ENCODE measurements at places on chromosomes 16 and 17.

- no peak for DNase-seq
Observed at GRCh38 chr17:64689106-64689505, 27.0 kb upstream of the SMURF2 start.

GRCh38 chr16:78562111-78562510 is 462.7 kb downstream of the WWOX start:
- DNase-seq: no peak

DNA sequence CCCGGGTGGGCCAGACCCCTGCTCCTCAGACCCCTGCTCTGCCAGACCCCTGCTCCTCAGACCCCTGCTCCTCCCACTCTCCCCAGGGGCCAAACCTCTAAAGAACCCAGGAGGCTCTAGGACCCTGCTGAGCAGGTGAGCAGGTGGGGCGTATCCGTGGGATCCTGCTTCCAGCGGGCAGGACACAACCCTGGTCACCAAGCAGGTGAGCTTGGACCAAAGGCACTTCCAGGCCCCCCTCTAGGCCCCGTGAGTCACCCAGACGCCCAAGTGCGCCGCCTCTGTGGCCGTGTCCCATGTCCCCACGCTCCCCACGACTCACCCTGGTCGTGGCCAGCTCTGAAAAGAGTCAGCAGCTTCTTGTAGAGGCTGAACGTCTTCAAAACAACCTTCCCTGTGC is 5.0 kb downstream of the CYBC1 start:
- DNase-seq: no peak

DNA sequence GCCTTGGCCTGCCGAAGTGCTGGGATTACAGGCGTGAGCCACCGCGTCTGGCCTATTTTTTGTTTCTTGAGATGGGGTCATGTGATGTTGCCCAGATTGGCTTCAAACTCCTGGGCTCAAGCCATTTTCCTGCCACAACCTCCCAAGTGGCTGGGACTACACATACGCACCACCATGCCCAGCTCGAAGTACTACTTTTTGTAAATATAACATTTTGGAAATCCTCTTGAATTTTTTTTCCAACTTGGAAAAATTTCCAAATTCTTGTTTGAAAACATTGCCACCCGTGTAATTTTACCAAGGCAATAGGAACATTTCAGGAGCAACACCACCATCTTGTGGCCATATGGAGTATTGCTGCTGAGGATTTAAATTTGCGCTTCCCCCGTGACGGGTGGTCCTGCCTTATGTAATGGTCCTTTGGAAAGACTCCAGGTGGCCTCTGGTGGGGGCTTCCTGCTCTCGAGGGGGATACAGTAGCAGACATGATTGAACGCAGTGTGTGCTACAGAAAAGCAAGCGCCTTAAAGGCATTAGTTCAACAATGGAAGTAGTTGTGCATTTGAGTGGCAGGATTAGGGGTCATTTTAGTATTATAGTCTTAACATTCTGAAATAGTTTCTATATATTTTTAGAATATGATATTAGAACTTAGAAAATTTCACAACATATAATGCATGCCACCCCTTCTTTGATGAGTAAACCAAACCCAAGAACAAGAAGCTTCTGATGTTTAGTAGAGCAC is 8.0 kb downstream of the FLYWCH1 start:
- no peak for DNase-seq

DNA sequence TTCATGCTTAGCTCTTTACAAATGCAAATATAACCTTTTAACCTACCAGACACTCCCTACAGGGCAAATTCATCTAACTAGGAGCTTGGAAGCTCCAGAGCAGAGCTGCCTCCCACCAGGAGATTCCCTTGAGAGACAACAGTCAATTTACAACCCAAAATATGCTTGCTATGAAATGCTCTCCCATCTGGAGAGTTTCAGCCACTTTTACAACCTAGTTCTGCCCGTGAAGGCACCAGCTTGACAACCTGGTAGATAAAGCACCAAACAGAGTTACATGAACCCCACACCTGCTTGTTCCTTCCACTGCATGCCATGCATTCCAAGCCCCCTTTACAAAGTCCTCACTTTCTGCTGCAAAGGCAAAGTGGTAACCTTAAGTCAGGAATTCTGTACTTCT is 215.3 kb upstream of the KIF2B start:
- DNase-seq: no peak

- DNase-seq: no peak
Observed at GRCh38 chr16:46862555-46863447, 21.4 kb upstream of the GPT2 start.

DNA sequence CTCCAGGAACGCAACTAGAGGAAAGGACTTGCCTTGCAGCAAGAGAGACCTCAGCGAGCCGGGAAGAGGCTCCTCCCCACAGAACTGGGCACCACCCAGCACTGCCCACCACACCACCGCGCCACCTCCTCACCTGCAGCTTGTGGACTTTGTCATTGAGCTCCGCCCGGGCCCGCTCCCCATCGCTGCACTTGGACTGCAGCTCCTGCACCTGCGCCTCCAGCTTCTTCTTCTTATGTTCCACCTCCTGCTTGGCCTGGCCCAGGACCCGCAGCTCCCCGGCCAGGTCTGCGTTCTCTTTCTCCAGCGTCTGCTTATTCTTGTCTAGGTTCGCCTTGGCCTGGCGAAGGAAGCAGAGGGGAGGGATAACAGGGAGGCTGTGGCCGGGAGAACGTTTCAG is 76.7 kb downstream of the NDE1 start:
- no peak for DNase-seq

GRCh38 chr17:32564325-32564724 is 77.5 kb downstream of the CDK5R1 start:
- no peak for DNase-seq

DNA sequence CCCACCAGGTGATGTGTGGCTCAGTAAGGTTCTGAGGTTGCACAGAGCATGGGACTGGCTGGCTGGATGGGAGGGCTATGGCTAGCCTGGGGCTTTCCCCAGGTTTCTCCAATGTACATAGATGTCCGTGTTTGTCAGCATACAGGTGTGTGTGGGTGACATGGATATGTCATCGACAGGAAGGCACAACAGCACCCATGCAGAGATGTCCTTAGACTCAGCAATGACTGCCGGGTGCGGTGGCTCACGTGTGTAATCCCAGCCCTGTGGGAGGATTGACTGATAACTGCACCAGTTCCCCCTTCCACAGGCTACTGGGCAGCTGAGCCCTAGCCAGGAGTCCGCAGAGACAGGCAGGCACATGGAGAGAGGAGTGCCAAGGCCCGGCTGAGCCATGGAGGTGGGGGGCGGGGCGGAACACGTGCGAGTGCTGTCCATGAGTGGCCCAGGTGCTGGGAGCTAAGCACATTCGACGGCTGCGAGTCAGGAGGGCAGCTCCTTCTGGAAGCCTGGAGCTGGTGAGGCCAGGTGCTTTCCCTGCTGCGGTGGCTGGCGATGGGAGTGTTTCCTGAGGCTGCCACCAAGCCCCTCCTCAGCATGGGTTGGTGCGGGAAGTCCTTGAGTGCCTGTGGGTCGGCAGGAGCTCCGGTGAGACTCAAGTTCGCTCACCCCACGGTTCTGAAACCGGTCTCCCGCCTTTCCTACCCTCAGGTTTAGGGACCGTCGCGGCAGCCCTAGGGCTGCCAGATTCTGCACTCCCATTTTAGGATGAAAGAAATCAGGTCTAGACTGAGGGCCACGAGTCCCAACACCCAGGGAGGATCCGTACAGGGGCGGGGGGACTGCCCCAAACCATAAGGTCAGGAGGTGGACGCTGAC is 858 bp upstream of the ASPSCR1 start:
- peak; percentile 31 for DNase-seq

GRCh38 chr17:11353601-11354000 is 112.6 kb downstream of the SHISA6 start:
- DNase-seq: no peak

- DNase-seq: no peak
Observed at GRCh38 chr16:50627419-50627818, 53.7 kb downstream of the SNX20 start.

DNA sequence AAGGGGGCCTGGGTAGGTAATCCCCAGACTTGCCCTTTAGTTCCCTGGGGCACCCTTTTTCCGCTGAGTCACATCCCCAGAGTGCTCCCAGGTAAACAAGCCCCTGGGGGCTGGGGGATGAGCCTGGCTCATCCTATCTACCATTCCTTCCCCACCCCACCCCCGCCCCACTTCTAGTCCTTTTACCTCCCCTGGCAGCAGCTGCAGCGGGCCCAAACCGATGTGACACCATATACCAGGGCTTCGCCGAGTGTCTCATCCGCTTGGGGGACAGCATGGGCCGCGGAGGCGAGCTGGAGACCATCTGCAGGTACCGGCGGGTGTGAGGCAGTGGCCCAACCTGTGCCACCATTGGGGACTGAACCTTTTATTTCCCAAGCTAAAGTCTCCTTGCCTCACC is 860 bp downstream of the NRN1L start:
- DNase-seq: no peak

- DNase-seq: no peak
Observed at GRCh38 chr17:6392609-6393350, 42.1 kb downstream of the AIPL1 start.

- no peak for DNase-seq
Observed at GRCh38 chr17:60630352-60630751, 30.4 kb downstream of the PPM1D start.

DNA sequence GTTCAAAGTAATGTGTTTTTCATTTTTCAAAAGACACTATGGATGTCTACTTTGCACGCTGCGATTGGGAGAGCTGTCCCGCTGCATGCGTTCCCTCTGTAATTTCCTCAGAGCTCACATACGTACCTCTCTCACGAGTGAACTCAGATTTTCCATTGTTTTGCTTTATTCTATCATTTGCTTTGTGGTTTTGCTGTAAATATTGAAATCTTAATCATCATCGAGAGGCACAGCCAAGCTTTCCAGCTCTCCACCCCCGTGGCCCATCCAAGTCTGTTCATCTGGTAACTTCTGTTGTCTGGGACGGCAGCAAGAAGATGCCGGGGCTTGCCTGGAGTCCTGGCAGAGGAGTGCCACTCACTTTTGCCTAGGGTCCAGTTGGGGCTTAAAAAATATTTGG is 21.1 kb downstream of the TMC6 start:
- DNase-seq: no peak

DNA sequence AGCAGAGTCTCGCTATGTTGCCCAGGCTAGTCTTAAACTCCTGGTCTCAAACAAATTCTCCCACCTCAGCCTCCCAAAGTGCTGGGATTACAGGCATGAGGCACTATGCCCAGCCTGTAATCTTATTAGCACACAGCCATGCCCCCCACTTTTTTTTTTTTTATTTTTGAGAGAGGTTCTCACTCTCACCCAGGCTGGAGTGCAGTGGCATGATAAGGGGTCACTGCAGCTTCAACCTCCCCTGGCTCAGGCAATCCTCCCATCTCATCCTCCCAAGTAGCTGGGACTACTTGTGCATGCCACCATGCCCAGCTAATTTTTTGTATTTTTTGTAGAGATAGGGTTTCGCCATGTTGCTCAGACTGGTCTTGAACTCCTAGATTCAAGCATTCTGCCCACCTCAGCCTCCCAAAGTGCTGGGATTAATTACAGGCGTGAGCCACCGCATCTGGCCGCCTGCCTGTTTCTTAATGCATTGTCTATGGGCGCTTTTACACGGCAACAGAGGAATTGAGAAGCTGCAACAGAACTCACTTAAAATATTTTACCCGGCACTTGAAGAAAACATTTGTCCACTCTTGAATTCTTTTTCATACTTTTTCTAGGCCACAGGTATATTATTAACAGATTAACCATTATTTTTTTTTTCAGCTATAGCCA is 8.8 kb upstream of the CEP20 start:
- no peak for DNase-seq

GRCh38 chr17:49218941-49219913 is 8.7 kb downstream of the ABI3 start:
- no peak for DNase-seq

DNA sequence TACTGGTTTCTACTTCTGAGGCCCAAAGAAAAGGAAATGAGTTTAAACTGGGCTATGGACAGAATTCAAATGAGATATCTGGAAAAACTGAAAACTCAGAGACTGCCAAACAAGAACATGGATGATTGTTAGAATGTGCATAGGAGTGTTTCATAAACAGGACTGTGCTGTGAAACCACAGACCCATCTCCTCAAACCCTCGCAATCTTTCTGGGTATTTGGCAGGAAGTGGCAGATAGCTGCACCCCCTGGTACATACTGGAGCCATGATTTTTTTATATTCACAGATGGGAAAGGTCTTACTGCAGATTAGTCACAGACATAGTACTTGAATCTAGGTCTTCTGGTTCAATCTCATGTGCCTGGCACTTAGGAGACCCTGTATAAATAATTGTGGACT is 145.0 kb downstream of the CCDC182 start:
- peak; percentile 89 for DNase-seq

DNA sequence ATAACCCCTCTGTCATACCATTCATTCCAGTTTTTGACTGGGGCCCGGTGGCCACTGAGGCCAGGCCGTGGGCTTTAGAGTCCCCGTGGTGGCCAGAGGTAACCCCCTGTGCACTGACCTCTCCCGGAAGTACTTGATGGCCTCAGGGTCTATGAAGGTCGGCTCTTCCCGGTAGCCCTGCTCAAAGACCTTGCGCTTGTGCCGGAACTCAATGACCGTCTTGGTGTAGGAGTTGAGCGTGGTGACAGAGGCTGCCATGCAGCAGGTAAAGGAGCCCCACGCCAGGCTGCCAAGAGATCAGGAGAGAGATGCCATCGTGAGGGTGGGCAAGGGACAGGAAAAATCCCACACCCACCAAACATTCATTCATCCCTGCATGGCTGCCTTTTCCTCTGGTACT is 234.8 kb downstream of the GSG1L start:
- no peak for DNase-seq

DNA sequence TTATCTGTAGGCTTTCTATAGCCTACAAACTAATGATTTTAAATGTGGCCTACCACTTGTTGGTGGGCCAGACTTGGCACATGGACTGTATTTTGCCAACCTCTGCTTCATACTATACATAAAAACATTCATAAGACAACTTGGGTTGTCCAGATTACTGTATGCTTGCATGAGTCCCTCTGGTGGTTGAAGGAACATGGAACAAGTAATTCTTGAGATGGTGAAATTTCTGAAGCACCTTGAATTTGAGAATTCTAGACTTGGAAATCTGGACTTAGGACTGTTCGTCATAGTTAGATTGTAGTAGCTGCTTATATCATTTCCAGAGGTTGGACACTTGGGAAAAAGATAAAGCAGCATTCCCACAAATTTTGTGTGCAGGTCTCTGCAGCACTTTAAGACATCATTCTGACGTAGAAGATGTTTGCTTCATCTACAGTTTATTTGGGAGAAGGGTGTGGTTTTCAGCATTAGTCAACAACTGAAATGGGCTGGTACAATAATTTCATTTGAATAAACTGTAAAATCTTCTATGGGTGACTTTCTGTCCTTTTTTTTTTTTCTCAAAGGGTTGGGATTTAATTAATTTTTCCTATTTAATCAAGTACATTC is 31.2 kb downstream of the NFATC3 start:
- DNase-seq: no peak

GRCh38 chr17:4135489-4135888 is 7.3 kb downstream of the ZZEF1 start:
- no peak for DNase-seq

Data from GF-D8 (cell line).